ENCODE measurements at places on chromosomes 2 and 18. TPM values are rescaled to one million over a fixed set of nuclear protein-coding genes. Genes with fewer than 3 reads are reported as not detected.

TDRD15 gene
- polyA plus RNA-seq: not detected

GRCh38 chr2:75549401-75550253 lies 11.1 kb downstream of the EVA1A start:
- no peak for DNase-seq

DNA sequence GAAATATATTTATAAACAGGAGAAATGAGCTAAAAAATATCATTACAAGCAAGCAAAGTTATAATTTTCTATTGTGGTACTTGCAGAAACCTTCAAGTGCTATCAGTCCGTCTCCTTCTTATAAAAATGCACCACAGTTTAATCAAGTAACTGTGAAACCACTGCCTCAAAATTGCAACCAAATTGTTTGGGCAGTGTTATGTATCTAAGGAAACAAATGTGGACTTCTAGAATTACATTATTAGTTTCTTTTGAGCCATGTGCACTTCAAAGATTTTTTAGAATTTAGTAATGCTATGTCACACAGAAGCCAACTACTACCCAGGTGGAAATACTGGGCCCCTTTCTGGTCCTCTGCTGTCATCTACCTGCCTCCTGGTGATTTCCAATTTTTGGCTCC lies 495.6 kb downstream of the NYAP2 start:
- no peak for DNase-seq

GAREM2 gene
- 2.3 TPM for polyA plus RNA-seq

- no peak for DNase-seq
Measured at GRCh38 chr2:237181844-237182243, 96.2 kb downstream of the COPS8 start.

- no peak for DNase-seq
Measured at GRCh38 chr2:75607988-75608683, 38.4 kb upstream of the MRPL19 start.

GRCh38 chr18:8844721-8845148 lies 139.4 kb downstream of the MTCL1 start:
- no peak for DNase-seq

DNA sequence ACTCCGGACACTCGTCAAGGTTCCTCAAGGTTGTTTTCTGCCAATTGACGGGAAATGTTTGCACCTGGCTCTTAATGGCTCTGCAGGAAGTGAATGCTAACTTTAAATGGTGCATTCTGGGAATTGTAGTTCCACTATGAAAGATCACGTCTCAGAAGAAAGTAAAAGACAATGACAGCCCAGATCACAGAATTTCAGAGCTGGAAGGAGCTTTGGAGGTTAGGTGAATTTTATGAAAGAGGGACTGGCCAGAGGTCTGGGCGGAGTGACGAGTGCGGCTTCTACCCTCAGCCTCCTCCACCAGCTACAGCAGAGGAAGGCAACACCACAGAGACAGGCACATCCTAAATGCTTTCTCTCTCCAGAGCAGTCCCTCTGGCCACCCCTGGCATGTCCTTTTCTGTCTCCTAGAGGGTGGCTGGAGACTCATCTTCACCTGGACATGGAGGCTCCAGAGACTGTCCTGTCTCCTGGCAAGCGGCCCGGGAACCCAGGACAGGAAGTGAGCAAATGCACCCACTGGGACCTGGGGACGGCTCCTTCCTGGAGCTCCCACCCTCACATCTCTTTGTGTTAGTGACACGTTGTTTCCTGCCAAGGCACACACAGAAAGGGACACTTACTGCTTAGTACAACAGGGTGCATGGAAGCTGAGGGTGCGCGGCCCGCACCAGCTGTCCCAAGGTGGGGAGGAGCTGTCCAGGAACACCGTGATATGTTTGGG lies 19.4 kb downstream of the THAP4 start:
- peak; percentile 54 for DNase-seq

RUFY4 gene
- 0.16 TPM for polyA plus RNA-seq

DNA sequence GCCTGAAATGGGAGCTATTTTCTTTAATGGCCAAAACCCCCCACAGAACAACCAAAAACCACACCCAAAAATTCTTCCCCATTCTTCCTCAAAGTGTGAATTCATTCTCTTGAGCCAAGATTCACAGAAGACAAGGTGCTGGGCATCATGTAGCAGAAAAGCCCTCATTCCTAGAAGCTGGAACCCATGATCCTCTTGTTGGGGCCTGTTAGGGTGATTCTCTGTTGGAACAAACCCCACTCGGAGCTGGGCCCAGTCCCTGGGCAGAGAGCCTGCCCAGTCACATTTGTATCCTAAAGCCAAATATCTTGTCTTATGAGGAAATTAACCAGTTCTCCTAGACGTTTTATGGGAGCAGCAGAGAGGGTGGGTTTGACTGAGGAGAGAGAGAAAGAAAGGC lies 22.8 kb upstream of the VPS4B start:
- DNase-seq: no peak

- DNase-seq: no peak
Measured at GRCh38 chr2:120254178-120254577, 1.5 kb downstream of the RALB start.

GRCh38 chr2:176967911-176968450 lies 244.6 kb upstream of the HNRNPA3 start:
- no peak for DNase-seq

ADGRF3 gene
- 0.14 TPM for polyA plus RNA-seq

DNA sequence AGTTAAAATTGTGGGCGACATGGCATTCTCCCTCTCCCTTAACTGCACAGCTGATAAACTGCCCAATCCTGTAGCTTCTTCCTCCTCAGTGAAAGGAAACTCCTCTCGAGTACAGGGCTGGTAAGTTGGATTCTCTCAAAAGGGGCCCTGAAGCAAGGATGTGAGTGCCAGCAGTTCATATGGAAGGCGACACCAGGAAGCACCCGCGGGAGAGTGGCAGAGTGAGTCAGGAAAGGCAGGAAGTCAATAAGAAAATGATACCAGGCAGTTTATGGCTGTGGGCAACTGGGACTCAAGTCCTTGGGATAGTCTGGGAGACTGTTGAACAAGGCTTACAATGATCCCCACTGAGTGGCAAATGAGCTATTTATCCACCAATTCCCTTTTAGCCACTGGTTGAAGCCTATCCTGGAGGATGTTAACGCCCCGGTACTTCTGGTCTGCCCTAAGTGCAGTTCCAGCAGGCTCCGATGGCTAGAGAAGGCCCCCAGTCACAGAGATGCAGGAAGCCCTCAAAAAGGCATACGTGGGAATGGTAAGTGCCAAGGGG lies 34.8 kb downstream of the ABHD3 start:
- no peak for DNase-seq

- DNase-seq: no peak
Measured at GRCh38 chr2:43897492-43897891, 58.7 kb downstream of the ABCG8 start.

DNA sequence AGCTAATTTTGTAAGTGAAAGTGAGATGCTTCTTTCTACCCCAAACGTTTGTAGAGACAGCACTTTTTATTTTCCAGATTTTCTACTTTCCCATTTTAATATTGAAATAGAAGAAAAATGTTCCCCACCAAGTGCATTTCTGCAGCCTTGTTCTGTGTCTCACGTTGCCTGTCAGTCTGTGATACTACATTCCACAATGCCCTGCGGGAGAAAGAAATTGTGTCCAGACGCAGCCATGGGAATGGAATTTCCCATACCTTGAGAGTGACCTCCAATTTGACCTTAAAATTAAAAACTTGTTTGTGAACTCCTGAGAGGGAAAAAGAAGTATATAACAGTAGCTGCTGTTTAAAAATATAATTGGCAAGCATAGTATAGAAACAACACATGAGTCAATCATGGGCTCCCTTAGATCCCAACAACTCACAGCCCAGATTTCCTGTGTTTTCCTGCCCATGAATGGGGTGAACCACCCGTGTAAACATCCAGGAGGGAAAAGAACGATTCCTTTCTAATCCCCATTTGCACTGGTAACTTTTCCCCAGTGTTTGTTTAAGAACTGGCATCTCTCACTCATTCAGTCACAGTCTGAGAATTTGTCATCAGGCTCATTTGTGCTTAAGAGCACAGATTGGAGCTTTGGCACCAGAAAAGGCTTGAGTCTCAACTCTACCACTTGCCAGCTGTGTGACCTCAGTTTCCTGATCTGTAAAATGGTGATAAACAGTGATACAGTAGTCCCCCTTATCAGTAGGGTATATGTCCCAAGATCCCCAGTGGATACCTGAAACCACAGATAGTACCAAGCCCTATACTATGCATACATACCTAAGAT lies 166.1 kb upstream of the ZNF521 start:
- DNase-seq: no peak

GRCh38 chr2:184923751-184924150 lies 325.4 kb downstream of the ZNF804A start:
- DNase-seq: no peak

- no peak for DNase-seq
Measured at GRCh38 chr2:101574622-101575021, 99.7 kb upstream of the RFX8 start.

IL1RL2 gene
- polyA plus RNA-seq: not detected

GRCh38 chr2:157413326-157414035 lies 30.4 kb downstream of the CYTIP start:
- peak; percentile 83 for DNase-seq

SYT4 gene
- polyA plus RNA-seq: not detected

LYPD1 gene
- polyA plus RNA-seq: not detected

Measured in CD4-positive, alpha-beta memory T cell (primary cell).